Stimulated activated CD8-positive, alpha-beta memory T cell treated with anti-CD3 and anti-CD28 coated beads, Interleukin-7, amount 100 ng/mL, for 1 hour (primary cell): ENCODE measurements at places on chromosomes 4 and X.

DNA sequence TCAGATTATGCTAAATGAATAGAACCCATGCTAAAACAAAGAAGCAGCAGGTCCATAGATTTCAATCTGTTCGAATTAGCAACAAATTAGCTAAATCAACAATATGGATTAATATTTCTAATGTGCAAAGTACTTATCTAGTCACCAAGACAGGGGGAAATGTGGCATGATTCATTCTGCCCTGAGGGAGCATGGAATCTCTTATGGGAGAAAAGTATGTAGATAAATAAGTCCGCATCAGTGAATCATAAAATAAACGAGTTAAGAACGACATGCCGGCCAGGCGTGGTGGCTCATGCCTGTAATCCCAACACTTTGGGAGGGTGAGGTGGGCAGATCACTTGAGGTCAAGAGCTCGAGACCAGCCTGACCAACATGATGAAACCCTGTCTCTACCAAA lies 102.1 kb downstream of the ANOS1 start:
- DNase-seq, result no peak

GRCh38 chr4:177596035-177596434 lies 153.8 kb upstream of the AGA start:
- no peak for DNase-seq

DNA sequence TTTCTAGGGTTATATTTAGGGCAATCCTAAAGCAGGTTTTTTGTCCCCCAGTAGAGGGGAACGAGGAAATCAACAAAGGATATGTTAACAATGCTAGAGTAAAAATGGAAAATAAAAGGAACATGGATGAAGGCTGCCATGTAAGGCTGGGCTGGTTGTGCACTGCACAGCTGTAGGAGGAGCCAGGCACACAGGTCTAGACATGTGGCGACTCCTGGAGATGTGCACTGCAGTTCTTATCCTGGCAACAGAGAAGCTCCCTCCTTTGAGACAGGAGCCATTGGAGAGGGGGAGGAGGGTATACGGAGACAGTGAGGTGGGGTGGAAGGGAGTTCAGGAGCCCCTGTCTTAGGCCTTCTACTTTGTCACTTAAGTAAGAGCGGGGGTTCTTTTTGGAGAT lies 65.9 kb downstream of the NAT8L start:
- no peak for DNase-seq

GRCh38 chr4:2808001-2808400 lies 15.1 kb downstream of the SH3BP2 start:
- no peak for DNase-seq

DNA sequence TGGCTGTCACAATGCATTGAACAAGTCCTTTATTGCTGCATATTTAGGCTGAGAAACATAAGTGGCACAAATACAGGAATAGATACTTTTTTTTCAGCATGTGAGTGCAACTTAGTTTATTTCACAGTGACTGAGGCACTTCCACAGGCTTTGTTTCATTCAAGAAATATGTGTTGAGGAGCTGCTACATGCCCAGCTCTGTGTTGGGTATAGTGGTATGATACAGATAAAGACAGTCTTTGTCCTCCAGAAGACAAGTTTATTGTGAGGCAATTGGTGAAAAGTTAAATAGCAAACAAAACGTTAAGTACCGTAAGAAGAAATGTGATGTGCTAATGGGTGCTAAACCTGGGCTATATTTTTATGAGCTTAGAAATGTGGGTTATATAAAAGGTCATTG lies 186.4 kb downstream of the SPRY1 start:
- DNase-seq, result no peak

DNA sequence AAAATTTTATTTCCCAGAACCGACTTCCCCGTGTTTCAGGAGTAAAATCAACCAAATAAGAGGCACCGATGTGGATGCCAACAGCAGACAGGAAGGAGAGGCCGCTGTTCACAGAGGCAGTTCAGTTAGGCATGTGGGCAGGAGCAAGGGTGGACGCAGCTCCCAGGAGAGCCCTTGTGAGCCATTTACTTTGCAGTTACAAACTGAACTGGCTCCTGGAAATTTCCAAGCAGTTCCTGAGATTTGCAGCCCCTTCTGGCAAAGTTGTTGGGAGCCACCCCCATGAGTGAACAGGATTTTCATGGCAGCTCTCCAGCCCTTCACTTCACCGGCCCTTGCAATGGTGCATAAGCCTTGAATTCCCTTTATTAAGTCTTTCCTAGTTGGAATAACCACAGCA lies 189.1 kb downstream of the AFAP1 start:
- no peak for DNase-seq
